ENCODE measurements at places on chromosomes 3 and 15.

- DNase-seq: no peak
Observed at GRCh38 chr3:59510576-59510975, 460.8 kb upstream of the CFAP20DC start.

- no peak for DNase-seq
Observed at GRCh38 chr3:148218222-148218621, 479.5 kb upstream of the AGTR1 start.

GRCh38 chr3:129180461-129180860 is 3.2 kb downstream of the CNBP start:
- DNase-seq: no peak

GRCh38 chr3:148173851-148174250 is 523.9 kb upstream of the AGTR1 start:
- DNase-seq: no peak

DNA sequence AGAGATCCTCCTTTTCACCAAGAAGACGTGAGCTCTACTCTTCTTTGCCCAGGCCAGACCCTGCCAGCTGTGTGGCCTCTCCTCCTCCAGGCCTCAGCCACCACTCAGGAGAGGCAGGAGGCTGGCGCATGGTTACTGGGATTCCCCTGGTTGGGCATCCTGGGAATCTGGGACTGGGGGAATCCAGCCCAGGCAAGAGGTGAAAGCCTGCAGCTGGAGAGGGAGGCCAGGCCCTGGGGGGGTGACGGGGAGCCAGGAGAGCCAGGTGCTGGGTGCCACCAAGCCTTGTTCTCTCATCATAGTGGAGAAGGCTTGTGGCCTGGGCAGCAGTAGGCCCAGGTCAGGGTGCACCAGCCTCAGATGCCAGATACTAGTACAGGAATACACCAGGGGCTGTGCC is 6.2 kb downstream of the CCDC9B start:
- DNase-seq: no peak

GRCh38 chr15:51048308-51048707 is 46.4 kb downstream of the TNFAIP8L3 start:
- DNase-seq: no peak

- no peak for DNase-seq
Observed at GRCh38 chr3:129312671-129313414, 34.2 kb downstream of the HMCES start.

- no peak for DNase-seq
Observed at GRCh38 chr3:87780811-87781210, 278.0 kb downstream of the CGGBP1 start.

DNA sequence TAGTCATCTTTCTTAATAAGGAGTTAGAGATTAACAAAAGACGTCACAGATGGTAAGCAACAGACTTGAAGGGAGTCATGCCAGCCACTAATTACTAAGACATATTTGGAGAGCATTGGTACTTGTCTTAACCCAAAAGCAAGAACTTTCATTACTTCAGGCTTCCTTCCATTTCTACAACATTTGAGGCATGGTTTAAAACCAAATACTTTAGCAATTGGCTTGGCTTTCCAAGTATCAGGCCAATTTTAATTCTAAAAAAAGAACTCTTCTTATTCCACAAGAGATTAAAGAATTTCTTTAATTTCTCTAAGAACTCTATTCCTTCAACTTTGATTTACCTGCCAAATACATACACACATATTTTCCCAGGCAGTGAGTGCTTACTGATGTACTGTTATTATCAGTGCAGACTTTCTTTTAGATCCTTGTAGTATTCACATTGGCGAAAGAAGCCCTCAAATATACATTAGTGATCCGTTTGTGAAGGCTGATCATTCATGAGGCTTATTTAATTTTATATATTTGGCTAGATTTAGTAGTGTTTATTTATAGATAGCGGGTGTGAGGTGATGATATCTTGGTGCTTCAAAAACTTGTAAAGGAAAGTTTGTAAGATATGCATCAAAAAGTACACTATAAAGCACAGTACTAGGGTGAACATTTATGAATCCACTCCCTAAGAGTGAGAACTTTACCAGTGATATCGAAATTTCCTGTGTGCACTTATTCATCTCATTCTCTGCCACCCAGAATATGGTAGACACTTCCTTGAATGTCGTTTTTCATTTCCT is 229.2 kb downstream of the MFSD1 start:
- DNase-seq: peak; percentile 87

- DNase-seq: no peak
Observed at GRCh38 chr3:87873136-87873535, 185.7 kb downstream of the CGGBP1 start.

DNA sequence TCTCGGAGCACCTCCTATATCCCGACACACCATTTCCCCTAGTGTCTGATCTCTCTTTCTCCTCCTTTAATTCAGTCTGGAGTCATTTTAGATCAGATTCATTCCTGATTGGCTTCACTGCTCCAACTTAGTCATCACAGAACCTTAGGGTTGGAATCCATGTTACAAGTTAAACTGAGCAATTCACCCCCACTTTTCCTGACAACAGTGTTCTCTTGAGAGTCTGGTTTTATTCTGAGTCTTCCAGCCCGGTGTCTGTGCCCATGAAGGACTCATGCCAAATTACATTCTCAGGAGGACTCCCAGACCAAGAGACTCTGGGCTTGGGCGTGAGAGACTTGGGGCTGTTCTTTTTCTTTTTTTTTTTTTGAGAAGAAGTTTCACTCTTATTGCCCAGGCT is 57.5 kb downstream of the LPP start:
- no peak for DNase-seq

GRCh38 chr3:185936273-185936629 is 1.6 kb downstream of the TRA2B start:
- no peak for DNase-seq

DNA sequence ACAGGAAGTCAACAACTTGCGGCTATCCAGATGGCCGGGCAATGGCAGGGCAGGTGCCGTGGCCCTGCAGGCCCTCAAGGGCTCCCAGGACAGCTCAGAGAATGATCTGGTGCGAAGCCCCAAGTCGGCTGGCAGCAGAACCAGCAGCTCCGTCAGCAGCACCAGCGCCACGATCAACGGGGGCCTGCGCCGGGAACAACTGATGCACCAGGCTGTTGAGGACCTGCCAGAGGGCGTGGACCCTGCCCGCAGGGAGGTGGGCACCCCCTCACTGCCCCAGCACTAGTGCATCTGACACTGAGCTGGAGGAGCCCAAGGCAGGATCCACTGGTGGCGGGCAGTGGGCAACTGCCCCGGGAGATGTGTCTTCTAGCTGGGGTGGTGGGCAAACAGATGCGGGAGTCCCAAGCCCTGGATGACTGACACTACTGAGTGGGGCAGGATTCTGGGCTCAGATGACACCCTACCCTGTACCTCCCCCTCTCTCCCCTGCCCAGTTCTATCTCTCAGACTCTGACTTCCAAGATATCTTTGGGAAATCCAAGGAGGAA is 15.9 kb downstream of the VILL start:
- DNase-seq: no peak

GRCh38 chr3:125585595-125586223 is 9.6 kb downstream of the OSBPL11 start:
- DNase-seq: peak; percentile 81

DNA sequence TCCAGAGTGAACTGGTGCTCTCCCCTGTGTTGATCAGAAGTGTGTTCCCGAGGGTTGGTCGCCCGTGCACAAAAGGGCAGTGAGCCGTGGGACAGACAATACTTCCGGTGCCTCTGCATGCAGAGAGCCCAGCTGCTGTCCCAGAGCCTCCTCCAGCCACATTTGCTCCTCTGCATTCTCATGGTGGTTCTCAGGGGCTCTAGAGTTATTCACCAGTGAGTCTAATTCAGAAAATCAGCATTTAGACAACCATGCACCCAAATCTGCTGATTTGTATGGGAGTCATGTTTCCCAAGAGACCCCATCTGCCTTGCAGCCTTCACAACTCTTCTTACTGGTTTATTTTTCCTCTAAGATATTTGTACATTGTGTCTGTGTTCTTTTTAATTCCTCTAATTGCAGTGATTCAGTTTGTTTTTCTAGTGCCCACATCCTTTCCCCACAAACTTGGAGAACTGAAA is 107.0 kb upstream of the SPRED1 start:
- DNase-seq: peak; percentile 47

GRCh38 chr15:94335616-94336015 is 104.3 kb downstream of the MCTP2 start:
- no peak for DNase-seq

DNA sequence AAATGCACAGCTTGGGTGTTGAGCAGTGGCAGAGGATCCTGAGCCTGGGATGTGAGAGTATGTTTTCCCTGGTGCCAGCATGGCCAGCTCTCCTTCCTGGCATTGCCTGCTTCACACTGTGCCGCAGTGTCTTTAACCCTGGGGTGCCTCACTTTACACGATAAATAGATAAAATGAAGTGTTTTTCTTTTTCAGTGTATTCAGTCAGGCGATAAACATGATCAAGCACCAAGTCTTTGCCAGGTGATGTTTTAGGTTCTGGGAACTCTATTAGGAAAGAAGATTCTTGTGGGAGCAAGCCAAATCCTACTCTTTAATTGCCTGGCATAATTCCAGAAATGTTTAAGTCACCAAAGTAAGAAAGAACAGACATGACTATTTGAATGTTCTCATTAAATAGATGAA is 14.0 kb downstream of the ABHD6 start:
- DNase-seq: no peak

- DNase-seq: no peak
Observed at GRCh38 chr3:11814663-11815062, 32.0 kb downstream of the TAMM41 start.

DNA sequence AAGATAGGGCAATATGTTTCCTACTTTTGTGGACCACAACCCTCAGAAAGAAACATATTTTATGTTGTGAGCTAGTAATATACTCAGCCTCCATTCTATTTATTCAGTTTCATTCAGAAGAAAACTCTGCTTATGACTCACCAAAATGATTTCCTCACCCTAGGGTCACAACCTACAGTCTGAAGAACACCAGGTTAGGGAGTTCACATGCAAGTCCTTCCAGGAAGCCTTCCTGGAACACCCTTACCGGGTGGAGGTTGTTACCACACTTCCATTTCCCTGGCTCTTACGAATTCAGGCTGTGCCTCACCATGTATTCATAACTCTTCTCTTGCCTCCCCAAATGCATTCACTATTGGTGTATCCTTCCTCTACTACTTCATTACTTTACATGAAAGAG is 228.0 kb upstream of the ADAMTS9 start:
- DNase-seq: no peak

DNA sequence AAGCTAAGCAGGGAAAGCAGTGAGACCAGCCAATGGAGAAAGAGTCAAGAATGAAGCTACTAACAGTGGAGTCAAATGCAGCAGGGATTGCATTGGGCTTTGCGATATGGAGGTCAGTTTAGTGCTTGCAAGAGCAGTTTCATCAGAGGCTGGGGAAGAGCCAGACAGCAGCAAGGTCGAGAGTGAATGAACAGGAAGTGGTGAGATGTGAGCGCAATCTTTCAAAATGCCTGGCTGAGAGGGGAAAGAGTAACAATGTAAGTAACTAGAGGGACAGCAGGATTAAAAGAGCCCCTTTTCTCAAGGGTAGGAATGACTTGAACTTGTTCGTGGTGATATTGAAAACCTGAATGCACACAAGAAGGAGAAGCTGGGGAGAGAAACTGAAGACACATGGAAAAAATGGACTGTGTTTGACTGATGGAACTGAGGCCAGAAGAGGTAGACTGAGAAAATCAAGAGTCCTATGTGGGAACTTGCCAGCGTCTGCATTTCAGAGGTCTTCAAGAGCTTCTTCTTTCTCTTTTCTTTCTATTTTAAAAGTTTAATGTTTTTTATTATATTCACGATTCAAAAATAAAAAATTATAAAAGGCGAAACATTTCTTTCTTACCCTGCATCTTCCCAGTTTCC is 30.6 kb upstream of the GPR160 start:
- no peak for DNase-seq

DNA sequence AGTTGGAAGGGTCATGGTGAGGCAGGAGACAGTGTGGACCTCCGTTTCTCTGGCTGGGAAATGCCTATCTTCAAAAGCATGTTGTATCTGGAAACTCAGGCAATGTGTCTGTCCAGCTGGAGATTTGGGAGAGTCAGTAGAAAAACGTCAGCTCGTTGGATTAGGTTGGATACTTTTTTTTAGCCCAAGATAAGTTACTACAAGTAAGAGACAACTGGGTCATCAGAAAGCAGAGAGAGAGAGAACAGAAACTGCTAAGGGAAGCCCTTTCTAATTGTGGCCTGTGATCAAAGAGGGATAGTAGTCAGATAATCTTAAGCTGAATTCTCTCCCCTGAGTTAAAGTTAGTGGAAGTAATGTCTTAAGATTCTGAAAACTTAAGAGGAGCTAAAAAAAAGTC is 78.9 kb upstream of the ZNF280D start:
- no peak for DNase-seq

DNA sequence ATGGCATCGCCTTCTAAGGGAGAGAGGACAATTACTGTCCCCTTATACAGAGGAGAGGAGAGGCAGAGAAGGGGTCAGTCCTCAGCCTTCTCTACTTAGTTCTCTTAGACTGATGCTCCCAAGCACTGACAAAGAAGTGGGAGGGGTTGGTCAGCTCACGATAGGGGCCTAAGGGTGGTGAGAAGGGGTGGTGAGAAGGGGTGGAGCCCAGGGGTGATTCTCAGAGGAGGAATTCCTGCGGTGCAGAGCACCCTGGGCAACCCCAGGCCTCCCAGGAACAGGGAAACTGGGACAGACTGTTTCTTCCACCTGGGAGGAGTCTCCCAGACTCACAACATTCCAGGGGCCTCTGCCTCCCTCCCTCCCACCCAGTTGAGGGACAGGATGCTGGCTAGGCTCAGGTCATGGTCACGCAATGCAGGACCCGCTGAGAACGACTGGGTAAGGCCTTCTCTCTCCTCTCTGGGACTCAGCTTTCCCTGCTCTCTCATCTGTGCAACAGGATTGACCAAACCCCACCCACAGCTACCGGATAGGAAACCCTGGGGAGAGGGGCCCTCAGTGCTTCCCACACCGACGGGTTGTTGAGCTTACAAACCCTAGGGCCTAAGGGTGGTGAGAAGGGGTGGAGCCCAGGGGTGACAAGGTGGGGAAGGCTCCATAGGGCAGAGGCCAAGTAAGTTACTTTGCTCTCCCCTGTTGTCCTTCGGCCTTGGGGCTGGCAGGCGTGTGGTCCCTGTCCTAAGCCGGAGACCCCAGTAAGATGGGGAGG is 1.5 kb downstream of the TPRA1 start:
- DNase-seq: no peak

DNA sequence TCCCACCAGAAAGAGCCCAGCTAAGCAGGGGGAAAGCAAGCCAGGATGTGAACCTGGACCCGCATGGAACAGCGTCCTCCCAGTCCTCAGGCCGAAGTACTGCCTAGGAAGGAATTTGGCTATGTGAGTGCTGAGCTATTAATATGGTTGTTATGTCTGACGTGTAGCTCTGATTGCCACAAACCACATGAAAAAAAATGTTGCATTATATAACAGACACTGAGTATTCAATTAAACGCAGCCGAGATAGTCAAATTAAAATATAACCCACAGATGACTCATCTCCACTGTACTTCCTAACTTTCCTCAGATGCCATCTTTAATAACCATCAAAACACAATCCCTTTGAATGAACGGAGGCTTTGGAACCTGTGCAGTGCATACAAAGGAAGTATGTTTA is 111.1 kb downstream of the GABRB3 start:
- no peak for DNase-seq

DNA sequence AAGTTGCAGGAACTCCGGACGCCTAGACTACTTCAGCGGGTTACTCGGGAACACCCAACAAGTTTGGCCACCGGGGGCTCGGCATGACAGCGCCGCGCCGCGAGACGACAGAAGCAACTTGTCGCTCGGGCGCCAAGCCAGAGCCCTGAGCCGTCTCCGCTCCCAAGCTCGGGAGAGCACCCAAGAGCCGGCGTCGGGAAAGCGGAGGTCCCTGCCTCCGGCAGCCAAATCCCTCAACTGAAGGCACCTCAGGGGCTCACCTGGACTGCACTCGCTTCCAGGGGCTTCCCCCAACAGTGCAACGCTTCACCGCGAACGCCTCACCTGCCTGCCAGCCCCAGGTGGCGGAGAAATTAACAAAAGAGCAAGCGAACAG is 640 bp downstream of the MB21D2 start:
- DNase-seq: peak; percentile 78

Measured in brain (organoid and tissue), 16 donors.